GM18507 (cell line): ENCODE measurements at places on chromosomes 6 and 20.

GRCh38 chr6:43667245-43668150 is 20.1 kb downstream of the MRPS18A start:
- peak; percentile 62 for DNase-seq

DNA sequence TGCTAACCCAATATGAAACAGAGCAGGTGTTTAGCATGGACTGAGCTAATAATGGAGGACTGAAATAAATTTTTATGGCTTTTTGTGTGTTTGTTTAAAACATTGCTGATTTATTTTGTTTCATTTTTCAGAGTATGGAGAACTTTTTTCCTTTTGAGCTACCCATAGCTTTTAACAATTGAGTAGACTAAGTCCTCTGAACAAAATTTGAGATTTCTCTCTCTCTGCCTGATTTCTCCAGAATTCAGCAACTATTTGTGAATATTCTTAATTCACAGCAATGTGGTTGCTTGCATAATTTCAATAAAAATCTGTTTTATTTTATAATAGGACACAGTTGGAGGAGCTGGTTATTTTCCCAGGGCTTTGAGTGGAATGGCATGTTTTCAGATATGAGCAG is 103.7 kb downstream of the TPBG start:
- DNase-seq: no peak

- no peak for DNase-seq
Observed at GRCh38 chr6:135637701-135638100, 140.2 kb upstream of the AHI1 start.

DNA sequence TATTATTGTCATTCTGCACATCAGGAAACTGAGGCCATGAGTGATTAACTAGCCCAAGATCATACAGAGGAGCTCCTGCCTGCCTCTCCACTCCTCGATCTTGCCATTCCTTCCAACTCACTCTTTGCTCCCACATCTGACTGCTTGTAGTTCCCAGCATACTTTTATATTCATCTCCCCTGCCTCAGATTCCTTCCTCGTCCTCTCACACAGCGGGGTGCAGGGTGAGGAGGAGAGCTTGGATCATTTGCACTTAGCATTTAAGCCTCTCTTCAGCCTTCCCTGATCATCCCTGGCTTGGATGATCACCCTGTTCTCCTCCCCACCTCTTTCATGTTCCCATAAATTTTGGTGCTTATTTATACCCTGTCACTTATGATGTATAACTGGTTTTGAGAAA is 515.1 kb upstream of the SOX4 start:
- DNase-seq: no peak

- no peak for DNase-seq
Observed at GRCh38 chr6:133707456-133707855, 181.5 kb upstream of the TCF21 start.

GRCh38 chr6:107957308-107957908 is 600 bp downstream of the SEC63 start:
- DNase-seq: no peak

- no peak for DNase-seq
Observed at GRCh38 chr6:106648651-106649308, 19.4 kb downstream of the QRSL1 start.
